ENCODE measurements at places on chromosomes 7 and 10. TPM values are rescaled to one million over a fixed set of nuclear protein-coding genes. Genes with fewer than 3 reads are reported as not detected.
A peak's percentile ranks its signal among the peaks of the same experiment; 100 is the strongest.

- H3K4me3 ChIP-seq: no peak overlapping the region
- no peaks in the 10 kb centered on the region for H3K27me3 ChIP-seq
- no peaks in the 10 kb centered on the region for H3K4me1 ChIP-seq
- no peaks in the 10 kb centered on the region for H3K36me3 ChIP-seq
- no peak for DNase-seq
Measured at GRCh38 chr7:99728615-99729014, 6.4 kb downstream of the CYP3A7 start.

DNA sequence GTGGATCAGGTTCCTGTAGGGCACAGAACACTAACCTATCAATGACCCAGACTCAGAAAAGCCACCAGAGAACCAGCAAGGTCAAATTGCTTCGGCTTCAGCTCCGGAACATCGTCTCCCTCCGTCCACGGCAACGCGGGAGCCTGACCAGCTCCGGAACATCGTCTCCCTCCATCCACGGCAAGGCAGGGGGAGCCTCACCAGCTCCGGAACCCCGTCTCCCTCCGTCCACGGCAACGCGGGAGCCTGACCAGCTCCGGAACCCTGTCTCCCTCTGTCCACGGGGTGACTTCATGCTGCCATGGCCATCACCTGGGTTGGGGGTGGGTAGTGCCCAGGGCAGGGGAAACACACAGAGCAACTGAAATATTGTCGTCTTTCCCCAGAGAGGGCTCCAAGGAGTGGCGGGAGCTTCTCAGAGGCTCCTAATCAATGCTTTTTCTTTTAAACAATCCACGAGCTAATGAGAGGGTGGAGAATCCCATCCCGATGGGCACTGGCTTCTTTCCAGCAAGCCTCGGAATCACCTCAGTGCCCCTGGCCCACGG lies 403.5 kb downstream of the DNAJB6 start:
- H3K4me3 ChIP-seq: no peak overlapping the region
- no peak overlapping the region for H3K27ac ChIP-seq
- no peaks in the 10 kb centered on the region for H3K36me3 ChIP-seq
- no peaks in the 10 kb centered on the region for H3K4me1 ChIP-seq
- peaks cover 2% of the 10 kb centered on the region for H3K27me3 ChIP-seq
- DNase-seq: no peak

GRCh38 chr10:124340033-124340760 lies 78.5 kb downstream of the OAT start:
- DNase-seq: peak; percentile 58
- H3K27ac ChIP-seq: no peak overlapping the region

DNA sequence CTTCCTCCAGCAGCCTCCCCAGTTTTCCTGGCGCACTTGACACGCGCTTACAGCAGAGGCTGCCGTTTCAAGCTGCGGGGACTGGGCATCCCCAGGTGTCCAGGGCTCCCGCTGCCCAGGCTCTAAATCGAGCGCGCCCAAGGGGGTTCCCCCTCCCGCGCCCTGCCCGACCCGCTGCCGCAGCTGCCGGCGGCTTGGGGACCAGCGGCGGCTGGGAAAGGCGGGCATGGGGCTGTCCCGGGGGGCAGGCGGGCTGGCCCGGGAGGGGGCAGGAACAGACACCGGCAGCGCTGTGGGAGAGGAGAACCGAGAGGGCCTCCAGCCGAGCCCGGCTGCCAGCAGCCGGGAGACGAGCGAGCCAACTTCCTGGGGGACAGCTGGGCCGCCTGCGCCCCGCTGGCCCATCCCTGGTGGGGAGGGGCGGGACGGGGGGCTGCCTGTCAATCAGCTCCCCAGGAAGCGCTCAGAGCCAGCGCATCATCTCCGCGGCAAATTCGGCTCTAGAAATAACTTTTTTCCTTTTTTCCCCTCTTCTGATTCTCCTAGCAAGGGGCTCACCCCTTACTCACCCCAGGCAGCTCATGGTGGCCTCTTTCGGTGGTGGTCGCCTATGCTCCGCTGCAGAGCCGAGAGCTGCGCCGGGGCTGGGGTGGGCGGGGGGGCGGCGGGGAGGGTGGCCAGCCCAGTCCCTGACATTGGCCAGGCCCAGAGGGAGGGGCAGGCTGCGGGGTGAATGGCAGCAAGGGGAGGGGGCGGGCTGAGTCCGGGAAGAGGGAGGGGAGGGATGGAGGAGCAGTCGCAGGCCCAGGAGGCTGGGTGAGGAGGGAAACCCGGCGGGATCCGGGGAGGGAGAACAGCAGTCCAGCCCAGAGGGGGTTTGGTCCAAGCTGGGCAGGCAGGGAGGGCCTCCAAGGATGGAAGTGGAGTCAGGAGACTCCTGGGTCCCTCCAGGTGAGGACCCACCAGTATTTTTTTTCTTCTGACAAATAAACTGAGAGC lies 14.7 kb downstream of the GRID2IP start:
- H3K36me3 ChIP-seq: no peaks in the 10 kb centered on the region
- DNase-seq: no peak
- H3K4me1 ChIP-seq: 0 out of 2 replicates have a peak, but pooled peaks cover under 1% of the 10 kb centered on the region
- H3K4me3 ChIP-seq: peak overlapping the region; percentile 16

DNA sequence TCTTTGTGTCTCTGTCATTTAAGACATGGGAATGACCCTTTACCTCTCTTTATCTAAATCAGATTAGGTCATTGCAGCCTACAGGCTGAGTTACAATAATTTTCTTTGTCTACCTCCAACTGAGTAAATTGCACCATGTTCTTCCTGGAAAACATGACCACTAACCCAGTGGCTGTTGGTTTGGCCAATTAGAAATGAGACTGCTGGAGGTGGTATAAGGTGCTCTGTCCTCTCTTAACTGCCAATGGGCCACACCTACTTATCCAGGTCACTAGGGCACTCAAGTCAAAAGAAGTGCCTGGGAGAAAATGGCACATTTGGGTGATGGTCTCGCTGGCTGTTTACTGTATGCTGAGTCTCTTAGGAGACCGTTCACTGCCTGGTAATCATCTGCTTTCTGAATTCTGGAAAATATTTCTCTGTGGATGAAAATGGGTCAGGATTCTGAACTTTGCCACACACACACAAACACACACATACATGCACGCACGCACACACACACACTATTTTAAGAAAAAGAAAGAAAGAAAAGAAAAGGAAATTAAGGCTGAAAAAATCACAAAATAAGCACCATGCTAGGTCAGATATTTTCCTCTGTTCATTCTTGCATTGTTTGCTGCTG lies 16.4 kb downstream of the STAMBPL1 start:
- no peak for DNase-seq
- H3K4me3 ChIP-seq: no peak overlapping the region
- H3K36me3 ChIP-seq: no peaks in the 10 kb centered on the region

DNA sequence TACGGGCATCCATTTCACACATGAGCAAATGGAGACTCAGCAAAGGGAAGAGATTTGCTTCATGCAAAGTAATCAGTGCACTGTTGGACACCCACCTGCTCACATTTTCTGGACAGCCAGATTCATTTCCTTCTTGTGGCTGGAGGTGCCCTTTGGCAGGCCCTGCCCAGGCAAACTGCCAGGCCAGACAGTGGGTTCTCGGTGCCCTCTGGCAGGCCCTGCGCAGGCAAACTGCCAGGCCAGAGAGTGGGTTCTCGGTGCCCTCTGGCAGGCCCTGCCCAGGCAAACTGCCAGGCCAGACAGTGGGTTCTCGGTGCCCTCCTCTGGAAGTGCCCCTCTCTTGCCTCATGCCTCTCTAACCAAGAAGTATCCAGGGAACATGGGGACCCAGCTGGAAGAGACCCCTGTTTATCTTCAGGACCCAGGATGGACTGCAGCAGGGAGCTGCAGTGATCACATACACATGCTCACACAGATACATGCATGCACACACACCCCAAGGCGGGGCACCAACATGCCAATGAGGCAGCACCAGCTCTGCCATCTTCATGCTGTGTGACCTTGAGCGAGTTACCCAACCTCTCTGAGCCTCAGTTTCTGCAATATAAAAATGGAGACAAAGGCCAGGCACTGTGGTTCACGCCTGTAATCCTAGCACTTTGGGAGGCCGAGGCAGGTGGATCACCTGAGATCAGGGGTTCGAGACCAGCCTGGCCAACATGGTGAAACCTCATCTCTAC lies 67.1 kb downstream of the OAT start:
- H3K4me1 ChIP-seq: peaks cover 10% of the 10 kb centered on the region
- H3K36me3 ChIP-seq: no peaks in the 10 kb centered on the region
- H3K27ac ChIP-seq: no peak overlapping the region
- no peak overlapping the region for H3K4me3 ChIP-seq

Gene FLNC
- total RNA-seq: 10.2 TPM

GRCh38 chr7:95577137-95577536 lies 19.2 kb downstream of the PDK4 start:
- DNase-seq: no peak
- no peaks in the 10 kb centered on the region for H3K4me1 ChIP-seq
- no peak overlapping the region for H3K27ac ChIP-seq

GRCh38 chr10:84329986-84330651 lies 1.7 kb downstream of the CCSER2 start:
- no peak for DNase-seq
- peaks cover 21% of the 10 kb centered on the region for H3K4me1 ChIP-seq
- H3K27ac ChIP-seq: peak overlapping the region; percentile 91
- H3K36me3 ChIP-seq: no peaks in the 10 kb centered on the region
- no peaks in the 10 kb centered on the region for H3K27me3 ChIP-seq

GRCh38 chr7:12674861-12675260 lies 12.6 kb upstream of the ARL4A start:
- no peak for DNase-seq
- H3K36me3 ChIP-seq: no peaks in the 10 kb centered on the region
- no peak overlapping the region for H3K27ac ChIP-seq
- no peaks in the 10 kb centered on the region for H3K4me1 ChIP-seq
- H3K27me3 ChIP-seq: no peaks in the 10 kb centered on the region
- H3K4me3 ChIP-seq: no peak overlapping the region

DNA sequence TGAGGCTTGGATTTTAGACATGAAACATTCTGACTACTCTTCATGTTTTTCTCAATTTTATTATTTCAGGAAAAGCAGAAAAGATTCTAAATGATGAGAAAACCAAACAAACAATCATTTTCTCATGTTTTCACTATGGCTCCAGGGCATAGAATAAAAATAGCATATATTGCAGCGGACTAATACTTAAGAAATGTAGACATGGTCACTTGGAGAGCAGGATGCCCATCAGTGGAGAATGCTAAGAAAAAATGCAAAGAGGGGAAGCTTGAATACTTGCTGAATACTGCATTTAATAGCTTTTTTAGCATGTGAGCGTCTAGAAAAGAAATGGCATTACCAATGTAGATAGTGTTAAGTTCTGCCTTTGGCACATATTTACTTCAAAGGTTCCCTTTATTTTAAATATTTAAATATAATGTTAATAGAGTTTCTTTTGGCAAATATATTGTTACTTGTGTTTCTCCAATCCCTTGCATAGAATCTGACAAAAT lies 107.9 kb downstream of the PPP1R17 start:
- no peak overlapping the region for H3K27ac ChIP-seq
- DNase-seq: no peak
- no peaks in the 10 kb centered on the region for H3K27me3 ChIP-seq
- H3K4me1 ChIP-seq: no peaks in the 10 kb centered on the region

DNA sequence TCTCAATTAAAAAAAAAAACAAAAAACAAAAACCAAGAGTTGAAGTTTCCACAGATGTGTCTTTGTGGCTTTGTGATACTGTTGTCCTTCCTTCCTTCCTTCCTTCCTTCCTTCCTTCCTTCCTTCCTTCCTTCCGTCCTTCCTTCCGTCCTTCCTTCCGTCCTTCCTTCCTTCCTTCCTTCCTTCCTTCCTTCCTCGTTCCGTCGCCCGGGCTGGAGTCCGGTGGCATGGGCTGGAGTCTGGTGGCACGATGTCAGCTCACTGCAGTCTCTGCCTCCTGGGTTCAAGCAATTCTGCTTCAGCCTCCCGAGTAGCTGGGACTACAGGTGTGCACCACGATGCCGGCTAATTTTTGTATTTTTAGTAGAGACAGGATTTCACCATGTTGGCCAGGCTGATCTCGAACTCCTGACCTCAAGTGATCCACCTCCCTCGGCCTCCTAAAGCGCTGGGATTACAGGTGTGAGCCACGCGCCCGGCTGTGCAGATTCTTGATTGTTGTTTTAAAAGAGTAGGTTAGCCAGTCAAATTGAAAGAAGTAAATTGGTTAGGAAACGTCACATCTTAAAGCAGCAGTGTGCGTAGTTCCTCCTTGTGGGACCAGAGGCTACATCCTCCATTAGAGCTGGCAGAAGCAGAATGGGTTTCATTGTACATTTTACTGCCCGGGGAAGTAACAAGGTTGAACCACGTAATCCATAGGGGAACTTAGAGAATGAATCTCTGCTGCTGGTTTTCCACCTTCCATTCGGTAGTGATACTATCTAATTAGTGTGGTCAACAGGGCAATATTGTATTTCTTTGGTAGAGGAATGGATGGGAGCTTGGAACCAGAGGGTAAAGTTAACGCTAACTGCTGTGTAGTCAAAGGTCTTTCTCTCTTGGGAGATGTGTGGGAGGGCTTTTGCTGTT lies 20.6 kb downstream of the DNAJB6 start:
- no peaks in the 10 kb centered on the region for H3K27me3 ChIP-seq
- no peak for DNase-seq
- no peak overlapping the region for H3K4me3 ChIP-seq

Data from Panc1 (cell line).